NT2/D1 (cell line): ENCODE measurements at places on chromosomes 6 and 20.

DNA sequence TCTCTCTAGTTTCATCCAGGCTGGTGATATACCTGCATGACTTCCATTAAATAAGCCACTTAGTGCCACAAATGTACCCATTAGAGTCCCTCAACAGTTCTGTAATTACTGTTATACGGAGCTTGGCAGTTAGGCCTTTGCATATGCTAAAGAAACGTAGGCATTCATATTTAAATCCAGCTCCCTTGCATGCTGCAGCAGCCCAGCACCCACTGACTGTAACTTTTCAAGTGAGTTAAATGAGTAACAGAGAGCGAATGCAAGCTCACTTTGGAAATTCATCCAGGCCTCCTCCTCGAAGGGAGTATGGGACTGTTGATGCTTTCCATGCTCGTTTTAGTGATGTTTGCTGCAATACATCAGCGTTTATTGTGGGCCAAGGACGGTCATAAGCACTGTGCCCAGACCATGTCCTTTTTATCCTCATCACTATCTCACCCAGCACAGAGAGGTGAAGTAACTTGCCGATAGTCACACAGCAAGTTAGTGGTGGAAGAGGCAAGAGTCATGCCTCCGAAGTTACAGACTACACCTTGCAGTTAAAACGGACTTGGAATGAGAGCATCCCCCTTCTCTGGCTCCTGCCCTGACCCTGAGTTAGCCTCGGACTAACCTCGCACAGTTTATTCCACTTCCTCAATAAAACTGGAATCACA lies 179.4 kb upstream of the PDE10A start:
- no peak for DNase-seq

DNA sequence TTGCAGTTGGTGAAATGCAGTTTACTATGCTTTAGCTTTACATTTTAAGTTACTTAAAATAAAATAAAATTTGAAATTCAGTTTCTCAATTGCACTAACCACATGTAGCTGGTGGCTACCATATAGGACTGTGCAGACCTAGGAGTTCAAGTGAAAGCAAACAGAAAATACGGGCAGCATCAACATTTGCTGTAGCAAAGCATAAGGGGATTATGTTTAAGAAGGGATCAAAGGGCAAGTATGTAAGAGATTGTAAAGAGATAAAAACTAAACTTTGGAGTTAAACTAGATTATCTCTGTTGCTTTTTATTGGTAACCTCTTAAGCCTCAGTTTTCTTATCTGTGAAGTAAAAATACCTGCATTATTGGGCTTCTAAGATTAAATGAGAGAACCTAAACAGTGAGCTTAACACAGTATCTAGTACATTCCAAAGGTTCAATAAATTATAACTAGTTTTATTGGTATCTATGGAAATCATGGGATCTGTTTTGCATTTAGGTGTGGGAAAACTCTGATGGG lies 81.2 kb downstream of the SPTLC3 start:
- no peak for DNase-seq

GRCh38 chr6:118584911-118585310 lies 36.8 kb downstream of the PLN start:
- DNase-seq, result no peak

DNA sequence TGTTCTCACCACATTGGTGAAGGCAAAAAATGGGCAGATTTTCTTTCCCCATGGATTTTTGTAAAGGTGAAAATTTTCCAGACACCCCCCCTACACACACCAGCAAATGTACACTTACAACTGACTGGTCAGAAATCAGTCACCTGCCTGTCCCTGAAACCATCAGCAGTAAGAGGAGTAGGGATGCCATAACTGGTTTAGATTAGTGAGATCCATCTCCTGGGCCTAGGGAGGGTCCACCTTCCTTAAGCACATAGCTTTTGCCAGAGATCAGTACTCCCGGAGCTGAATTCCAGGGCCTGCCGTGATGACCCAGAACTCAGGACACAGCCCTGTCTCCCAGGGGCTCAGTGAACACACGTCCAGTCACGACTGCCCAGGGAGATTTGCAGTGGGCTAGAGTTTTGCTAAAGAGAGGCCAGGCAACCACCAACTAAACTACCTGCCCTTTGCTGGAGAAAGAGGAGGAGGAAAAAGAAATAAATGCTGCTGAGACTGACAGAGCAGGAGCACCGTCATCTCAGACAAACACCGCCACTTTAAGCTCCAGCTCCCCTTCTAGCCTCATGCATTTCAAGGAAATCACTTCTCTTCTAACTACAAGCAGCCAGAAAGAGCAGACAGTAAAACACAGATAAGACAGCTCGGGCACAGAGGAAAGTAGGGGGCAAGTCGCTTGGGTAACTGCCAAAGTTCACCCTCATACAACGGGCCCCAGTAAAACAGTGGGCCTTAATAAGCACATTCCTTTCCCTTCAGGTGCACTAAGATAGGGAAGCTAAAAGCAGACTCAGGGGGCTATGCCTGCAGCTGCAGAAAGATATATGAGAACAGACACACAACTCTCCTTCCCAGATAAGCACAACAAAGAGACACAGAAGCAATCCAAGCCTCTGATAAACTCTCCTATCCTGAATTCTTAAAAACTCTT lies 82.6 kb upstream of the SPTLC3 start:
- DNase-seq, result no peak

DNA sequence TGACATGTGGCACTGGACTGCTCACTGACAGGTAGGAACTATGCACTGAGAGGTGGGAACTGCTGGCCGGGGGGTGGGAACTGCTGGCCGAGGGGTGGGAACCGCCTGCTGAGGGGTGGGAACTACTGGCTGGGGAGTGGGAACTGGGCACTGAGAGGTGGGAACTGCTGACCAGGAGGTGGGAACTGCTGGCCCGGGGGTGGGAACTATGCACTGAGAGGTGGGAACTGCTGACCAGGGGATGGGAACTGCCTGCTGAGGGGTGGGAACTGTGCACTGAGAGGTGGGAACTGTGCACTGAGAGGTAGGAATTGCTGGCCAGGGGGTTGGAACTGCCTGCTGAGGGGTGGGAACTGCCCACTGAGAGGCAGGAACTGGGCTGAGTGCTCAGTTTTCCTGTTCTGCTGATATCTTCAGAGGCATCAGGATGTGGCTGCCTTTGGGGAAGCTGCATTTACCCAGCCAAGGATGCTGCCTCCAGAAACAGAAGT lies 90.2 kb downstream of the THBS2 start:
- DNase-seq, result no peak

DNA sequence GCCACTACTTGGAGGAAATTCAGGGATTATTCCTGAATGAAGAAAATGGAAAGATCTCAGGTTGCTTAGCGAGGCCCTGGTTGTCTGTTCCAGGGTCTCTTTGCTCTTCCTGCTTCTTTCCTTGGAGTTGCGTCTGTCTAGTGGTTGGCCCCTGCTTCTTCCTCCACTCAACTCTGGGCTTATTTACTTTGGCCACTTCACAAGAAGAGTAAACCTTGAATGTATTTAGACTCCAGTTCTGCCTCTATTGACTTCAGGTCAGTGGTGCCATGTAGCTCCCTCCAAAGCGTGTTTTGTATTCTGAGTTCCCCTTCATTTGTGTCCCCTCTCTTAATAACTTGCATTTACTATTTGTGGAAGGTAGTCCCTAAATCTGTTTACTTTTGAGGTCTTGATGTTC lies 456.5 kb downstream of the UTRN start:
- no peak for DNase-seq

- DNase-seq, result no peak
These were observed 397.0 kb downstream of the SMOC2 start for GRCh38 chr6:168838037-168838399.

GRCh38 chr20:6058684-6059295 lies 4.9 kb upstream of the LRRN4 start:
- no peak for DNase-seq

DNA sequence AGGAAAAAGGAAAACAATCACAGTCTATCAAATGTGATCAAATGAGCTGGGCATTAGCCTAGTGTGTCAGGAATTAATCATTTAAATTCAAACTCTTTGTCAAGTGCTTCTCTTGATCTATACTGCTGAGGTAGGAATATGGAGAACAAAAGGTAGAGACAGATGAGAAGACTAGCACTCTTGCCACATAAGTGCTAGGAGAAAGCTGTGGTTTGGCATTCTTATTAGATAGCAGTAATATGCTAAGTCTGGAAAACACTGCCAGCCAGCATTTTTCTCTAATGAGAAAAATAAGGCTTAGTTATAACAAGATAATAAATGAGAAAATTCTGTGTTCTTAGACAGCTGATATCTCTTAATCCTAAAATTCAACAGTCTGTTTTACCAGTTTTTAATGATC lies 38.9 kb downstream of the ORC3 start:
- no peak for DNase-seq

DNA sequence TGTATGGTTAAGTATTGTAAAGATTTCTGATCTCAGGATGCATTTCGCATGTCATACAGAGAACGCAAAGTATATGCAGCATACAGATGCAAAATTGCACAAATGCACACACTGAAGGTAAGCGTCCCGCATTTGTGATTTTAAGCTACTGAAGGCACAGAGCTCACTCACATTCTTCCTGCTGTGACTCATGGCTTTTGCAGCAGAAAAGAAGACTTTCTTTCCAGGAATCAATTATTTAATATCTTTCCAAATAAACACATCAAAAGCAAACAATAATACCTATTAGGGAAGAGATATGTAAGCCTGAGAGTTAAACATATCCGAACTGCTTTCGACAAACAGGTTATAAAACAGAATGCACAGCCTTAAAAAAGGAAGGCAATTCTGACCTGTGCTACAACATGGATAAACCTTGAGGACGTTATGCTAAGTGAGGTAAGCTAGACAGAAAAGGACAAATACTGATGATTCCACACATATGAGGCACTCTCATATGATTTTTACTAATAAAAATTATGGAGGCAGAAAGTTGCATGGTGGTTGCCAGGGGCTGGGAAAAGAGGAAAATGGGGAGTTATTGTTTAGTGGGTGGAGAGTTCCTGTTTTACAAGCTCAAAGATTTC lies 109.0 kb downstream of the TFAP2A start:
- DNase-seq, result no peak

GRCh38 chr20:38291966-38292365 lies 12.0 kb upstream of the BPI start:
- DNase-seq, result no peak

GRCh38 chr6:153976921-153977693 lies 61.9 kb upstream of the OPRM1 start:
- DNase-seq, result no peak

GRCh38 chr6:18579869-18580268 lies 192.7 kb downstream of the RNF144B start:
- DNase-seq, result no peak

GRCh38 chr6:68080074-68080473 lies 555.0 kb upstream of the ADGRB3 start:
- DNase-seq, result no peak

DNA sequence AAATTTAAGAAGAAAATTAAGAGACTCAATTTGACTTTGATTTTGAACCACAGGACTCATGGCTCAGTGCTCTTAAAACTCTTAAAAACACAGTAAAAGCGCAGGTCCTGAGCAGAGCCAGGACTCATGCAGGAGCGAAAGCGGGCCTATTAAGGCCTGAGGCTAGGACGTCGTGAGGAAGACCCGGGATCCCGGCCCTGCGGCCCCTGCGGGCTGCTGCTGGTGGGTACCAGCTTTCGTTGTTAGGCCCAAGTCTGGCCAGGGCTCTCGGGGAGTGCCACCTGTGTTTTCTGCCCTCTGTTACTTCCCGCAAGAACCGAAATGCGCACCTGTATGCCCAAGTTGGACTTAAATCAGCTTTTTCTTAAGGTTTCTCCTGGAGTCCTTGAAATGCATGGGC lies 3.4 kb upstream of the PAX1 start:
- no peak for DNase-seq

GRCh38 chr6:43817192-43817591 lies 47.2 kb downstream of the VEGFA start:
- no peak for DNase-seq

DNA sequence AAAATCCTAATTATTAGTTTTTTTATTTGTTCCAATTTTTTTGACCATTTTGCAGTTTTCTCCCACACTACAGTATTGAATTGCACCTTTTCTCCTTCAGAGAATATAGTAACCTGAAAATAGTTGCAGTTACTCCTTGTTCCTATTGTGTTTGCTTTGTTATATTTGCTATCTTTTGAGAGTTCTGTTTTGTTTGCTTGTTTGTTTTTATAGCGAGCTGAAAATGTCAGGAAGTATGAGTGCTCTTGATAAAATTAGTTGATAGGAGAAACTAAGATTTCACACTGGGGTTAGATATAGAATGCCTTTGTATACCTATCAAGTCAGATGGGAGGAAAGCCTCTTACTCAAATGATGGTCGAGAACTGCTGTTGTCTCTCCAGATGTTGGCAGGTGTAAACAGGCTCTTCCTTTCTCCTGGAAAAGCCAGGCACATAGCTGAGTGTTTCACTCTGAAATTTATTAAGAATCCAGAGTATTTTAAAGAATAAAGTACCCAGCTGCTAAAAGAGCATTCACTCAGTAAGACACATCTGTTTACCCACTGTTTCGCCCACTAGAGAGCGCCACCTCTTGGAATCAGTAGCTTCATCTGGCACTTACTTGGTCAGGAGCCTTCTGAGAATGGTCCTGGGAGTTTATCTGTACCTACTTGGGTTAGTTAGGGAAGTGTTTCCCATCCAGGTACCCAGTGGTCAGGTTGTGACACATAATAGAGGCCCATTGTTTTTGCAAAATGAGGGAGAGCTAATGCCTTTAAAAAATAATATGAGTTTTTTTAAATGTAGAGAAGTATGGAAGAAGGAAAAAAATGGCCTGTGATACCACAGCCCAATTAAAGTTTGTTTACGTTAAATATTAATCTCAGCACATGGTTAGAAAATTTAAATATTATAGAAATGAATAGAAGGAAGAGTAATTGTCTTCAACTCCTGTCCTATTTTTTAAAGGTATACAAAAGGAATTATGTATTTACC lies 11.2 kb downstream of the NT5DC1 start:
- DNase-seq, result peak; percentile 32

DNA sequence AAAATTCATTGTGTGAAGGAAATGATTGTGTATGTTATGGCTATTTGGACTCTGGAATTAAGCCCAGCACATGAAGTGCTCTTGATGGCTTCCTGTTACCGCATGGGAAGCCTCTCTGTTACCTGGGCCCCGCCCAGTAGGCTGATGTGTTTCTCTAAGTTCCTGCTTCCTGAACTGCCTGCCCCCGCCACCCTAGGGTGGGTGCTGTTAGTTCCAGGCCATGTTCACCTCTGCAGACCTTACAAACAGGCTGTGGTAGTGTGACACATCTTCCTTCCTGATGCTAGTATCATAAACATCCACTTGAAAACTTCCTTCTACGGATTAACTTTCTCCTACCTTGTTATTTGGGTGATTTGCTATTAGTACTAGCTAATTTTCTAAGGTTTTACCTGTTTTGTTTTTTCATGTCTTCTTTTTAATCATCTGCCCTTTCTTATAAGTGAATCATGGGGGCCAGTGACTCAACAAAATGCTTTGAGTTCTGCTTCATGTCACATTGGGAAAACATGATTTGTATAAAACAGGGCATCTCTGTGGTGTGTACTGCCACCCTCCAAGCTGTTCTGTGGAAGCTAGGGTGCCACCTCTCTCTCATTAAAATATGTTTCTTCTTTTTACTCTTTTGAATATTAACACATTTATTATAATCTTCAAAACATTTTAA lies 40.6 kb downstream of the SH3BGRL2 start:
- no peak for DNase-seq
